Renal cortex interstitium (tissue), 15 donors: ENCODE measurements at places on chromosomes 3 and 15. TPM values are rescaled to one million over a fixed set of nuclear protein-coding genes. Genes with fewer than 3 reads are reported as not detected.

The NEIL1 gene
- 17.6 TPM for polyA plus RNA-seq

The ULK3 gene
- 27.9 TPM for polyA plus RNA-seq

The CCDC39 gene
- polyA plus RNA-seq, result 4.6 TPM

The EIF2B5 gene
- polyA plus RNA-seq, result 49.6 TPM

The GOLGA6L22 gene
- not detected for polyA plus RNA-seq

The SACM1L gene
- 55.5 TPM for polyA plus RNA-seq

DNA sequence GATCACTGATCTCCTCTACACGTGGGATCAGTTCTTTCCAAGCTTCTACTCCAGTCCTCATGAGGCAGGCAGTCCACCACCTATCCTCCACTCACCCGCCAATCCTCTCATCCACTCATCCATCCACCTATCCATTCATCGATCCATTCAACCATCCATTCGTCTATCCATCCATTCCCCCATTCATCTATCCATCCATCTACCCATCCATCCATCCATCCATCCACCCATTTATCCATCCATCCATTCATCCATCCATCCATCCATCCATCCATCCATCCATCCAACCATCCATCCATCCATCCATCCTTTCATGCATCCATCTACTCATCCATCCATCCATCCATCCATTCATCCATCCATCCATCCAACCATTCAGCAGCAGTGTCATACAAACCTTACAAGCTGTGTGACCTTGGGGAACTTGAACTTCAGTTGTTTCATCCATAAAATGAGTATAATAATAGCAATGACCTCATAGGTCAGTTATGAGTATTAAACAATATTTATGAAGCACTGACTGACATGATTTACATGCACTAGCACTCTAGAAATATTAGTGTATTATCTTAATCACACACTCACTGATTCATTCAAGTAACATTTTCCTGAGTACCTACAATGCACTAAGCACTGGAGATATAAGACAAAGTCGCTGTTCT lies 55.0 kb downstream of the TLE3 start:
- no peak for DNase-seq

- no peak for DNase-seq
These were observed 93.5 kb upstream of the PRICKLE2 start for GRCh38 chr3:64318668-64319271.

DNA sequence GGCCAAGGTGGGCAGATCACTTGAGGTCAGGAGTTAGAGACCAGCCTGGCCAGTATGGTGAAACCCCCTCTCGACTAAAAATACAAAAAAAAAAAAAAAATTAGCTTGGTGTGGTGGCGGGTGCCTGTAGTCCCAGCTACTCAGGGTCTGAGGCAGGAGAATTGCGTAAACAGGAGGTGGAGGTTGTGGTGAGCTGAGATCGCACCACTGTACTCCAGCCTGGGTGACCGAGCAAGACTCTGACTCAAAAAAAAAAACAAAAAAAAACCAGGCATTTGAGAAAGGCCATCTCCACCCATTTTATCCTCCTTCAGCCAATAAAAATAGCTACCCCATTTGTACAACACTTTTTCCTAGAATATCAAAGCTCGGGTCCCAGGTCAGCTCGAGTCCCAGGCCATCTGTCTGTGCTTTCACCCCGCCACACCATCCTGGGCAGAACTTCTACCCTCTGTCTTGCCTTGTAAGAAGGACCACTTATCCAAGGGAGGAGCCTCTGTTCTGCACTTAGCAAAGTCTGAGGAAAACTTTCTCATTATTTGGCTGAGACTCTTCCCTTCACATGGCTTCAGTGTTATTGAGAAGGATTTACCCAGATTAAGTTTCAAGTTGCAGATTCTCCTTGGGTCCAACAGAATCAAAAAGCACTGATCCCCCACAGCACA lies 99.1 kb downstream of the MESD start:
- DNase-seq, result no peak

- DNase-seq, result no peak
These were observed 16.0 kb downstream of the NR2F2 start for GRCh38 chr15:96346409-96346970.

DNA sequence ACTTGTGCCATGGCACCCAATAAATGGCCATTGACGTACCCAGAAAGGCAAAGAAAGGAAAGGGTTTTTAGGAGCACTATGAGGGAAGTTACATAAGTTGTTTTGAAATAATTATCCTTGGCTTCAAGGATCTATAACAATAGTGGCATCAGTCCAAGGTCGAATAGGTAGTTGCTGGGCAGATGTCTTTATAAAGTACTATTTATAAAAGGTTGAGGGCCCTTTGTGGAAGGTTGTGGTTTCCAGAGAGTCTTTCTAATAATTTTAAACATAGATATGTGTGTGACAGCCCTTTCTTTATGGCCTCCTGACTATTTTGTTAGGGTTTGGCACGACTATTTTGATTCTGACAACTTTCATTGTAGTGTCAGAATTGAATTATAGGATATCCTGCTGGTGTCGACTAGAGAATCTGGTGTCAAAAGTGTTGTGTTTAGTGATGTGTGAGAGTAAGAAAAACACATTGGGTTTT lies 260.5 kb downstream of the PYDC2 start:
- DNase-seq, result no peak

GRCh38 chr3:18264853-18265252 lies 160.3 kb downstream of the SATB1 start:
- DNase-seq, result no peak

DNA sequence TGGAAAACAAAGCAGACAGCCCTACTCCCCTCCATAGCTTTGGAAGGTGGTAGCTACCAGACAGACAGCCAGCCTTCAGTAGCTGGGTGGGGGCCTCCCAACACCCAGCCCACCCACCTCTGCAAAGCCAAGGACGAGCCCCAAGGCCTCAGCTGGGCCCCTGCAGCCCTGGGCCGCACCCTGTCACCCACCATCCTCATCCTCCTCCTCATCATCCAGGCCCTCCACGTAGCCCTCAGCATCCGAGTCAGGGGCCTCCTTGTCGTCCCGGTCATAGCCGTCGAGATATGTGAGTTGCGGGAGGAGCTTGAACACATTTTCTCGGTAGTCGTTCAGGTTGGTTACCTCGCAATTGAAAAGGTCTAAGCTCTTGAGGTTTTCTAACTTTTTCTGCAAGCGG lies 36.5 kb downstream of the ANP32A start:
- no peak for DNase-seq

DNA sequence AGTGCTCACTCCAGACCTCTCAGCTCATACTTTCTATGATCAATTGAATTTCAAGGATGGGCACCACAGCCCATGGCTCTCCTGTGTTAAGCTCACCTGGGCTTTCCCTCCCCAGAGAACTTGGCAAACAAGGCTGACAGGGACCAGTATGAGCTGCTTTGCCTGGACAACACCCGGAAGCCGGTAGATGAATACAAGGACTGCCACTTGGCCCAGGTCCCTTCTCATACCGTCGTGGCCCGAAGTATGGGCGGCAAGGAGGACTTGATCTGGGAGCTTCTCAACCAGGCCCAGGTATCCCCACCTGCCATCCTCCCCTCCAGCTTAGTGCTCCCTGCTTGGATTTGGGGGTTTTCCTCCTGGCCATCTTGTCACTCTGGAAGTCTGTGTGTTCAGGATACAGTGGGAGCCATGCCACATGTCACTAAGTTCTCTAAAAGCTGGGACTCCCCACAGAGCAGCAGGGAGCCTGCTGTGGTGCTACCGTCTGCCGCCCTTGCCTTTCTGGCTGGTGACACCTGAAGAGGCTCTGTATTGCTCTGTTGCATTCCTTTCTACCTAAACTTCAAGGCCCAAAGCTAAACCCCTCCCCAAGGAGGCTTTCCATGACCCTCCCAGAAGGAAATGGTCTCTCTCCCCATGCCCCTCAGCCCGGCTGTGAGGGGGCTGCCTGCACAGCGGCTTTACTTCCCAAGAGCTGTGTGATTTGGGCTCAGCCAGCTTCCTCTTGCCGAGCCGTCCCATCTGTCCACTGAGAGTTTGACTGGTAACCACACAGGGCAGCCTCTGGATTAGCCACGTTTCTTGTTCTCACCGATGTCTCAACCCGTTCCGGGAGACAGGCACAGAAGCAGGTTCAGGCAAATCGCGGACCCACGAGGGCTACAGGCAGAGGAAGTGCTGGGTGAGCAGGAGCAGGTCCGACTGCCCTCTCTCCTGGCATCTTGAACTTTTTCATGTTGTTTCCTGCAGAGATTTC lies 10.8 kb downstream of the TF start:
- DNase-seq, result no peak

DNA sequence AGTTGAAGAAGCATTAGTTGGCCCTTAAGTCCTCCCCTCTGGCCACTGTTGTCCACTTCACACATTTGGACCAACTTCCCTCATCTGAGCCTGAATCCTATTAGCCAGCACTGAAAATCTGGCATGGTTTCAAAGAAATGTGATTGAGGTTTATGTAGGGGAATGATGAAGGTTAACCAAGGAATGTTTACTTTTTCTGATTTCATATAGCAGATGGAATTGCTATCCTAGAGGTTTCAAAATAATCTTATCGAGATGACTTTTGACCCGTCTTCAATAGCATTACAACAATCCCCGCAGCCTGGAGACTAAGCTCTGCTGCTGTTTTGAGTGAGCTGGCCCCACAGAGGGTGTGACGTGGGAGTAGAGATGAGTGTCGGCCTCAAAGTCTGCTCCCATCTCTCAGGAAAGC lies 200.8 kb upstream of the IL12A start:
- DNase-seq, result no peak

GRCh38 chr3:71072986-71073385 lies 510.5 kb downstream of the FOXP1 start:
- DNase-seq, result no peak

DNA sequence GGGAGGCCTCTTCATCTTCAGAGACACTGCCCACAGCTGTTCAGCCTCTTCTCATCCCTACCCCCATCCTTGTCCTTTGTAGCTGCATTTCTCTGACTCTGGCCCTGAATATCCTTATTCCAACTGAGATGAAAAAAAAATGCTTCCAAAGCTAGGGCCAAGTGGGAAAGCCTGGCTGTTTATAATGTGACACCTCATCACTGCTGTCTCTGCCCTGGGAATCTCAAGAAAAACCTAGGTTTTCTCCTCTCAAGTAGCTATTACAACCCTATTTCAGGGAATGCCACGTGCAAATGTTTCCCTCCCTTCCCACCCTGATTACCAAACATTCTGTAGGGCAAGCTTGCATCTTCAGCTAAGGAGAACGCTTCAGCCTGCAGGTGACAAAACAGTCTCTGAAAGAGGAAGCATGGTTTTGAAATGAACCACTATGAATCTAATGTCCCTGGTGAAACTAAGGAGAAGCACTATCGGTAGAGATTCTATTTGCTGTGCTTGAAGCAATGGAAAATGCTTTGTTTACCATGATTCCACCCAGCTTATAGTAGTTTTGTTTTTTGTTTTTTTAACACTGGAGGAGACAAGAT lies 65.4 kb downstream of the USF3 start:
- DNase-seq, result no peak
